ENCODE measurements at places on chromosomes 1 and 21.

DNA sequence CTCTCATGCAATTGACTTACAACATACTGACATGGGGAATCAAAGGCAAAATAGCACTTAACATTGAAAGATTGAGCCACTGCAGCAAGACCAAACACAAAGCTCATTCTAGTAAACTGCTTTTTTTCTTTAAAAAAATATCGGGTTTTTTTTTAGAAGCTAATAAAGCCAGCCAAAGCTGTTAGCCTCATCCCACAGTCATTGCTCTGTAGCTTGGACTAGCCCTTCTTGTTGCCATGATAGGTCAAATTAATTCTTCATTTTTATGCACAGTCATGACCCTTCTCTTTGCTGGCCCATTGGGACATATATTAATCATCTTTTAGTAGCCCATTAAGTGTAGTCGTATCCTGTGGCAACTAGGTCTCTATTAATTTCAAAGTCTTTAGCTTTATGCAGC lies 231.3 kb downstream of the ADGRL2 start:
- no peak for DNase-seq

DNA sequence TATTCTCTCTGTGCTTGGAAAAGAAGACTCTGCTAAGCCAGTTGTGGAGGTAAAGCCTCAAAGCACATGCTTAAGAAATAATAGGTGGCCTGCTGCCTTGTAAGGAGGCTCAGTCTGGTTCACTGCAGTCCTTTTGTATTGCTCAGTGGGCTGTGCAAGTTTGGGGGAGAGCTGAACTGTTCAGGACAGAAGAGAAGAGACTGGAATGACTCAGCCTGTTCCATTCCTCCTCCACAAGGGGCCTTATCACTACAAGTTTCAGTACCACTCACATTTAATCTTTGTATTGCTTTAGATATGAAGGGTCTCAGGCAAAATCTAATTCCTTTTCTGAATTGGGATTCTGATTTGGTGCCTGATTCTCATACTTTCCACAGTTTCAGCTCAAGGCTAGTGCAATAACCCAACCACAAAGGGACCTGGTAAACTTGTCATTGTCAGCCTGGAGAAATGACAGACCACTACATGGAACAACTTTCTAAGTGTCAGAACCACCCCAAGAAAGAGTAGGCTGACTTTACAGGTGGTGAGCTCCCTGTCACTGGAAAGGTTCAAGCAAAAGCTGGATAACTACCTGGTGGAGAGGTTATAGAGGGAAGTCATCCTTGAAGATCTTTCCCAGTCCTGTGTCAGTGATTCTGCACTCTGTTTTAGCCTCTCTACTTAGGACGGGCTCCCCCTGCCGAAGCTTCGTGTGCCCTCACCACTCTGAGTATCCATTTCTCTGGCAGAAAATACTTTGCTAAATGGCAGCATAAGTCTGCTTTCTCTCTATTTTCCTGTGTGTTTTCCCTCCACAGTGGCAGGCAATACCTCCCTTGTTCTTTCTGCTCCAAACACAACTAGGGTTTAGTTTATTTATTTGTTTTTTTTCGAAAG lies 162.9 kb upstream of the GJB5 start:
- no peak for DNase-seq

DNA sequence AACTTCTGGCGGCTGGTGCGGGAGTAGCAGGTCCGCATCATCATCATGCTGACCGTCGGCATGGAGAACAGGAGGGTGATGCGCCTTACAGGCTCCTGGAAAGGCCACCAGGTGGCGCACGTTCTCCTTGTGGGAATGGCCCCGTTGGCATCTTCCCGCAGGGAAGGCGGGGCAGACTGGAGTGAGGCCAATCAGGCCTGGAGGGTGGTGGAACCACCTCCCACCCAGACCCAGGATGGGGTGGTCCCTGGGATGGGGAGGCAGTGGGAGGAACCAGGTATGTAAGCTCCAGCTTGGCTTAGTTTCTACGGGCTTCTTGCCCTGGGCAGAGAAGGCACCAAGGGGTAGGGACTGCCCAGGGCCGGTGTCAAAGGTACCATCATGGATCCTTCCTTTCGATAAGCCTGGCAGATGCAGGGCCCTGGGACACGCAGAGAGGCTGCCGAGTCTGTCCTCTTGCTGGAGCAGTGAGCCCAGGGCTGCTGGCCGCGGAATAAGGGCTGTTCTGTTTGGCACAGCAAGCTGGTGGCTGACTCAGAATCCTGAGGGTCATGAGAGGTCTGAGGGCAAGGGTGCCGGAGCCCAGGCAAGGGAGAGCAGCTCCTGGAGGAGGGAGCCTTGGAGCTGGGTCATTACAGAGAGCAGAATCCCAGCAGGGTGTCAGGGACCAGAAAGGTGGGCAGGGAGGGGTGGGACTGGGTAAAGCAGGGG lies 8.7 kb upstream of the LGR6 start:
- DNase-seq, result peak; percentile 55

DNA sequence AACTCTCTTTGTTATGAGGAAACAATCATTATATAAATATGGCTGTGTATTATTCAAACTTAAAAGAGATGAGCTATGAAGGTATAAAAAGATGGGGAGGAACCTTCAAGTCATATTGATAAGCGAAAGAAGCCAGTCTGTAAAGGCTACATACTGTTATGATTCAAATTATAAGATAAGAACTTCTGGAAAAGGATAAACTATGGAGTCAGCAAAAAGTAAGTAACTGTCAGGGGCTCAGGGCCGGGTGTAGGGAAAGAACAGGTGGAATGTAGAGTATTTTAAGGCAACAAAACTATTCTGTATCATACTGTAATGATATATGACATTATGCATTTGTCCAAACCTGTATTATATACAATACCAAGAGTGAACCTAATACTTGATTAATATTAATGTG lies 573.1 kb upstream of the ZRANB2 start:
- DNase-seq, result no peak
